ENCODE measurements at places on chromosomes 16 and 17. TPM values are rescaled to one million over a fixed set of nuclear protein-coding genes. Genes with fewer than 3 reads are reported as not detected.

- no peak overlapping the region for H3K4me3 ChIP-seq
- H3K27ac ChIP-seq = no peak overlapping the region
- DNase-seq = no peak
- no peaks in the 10 kb centered on the region for H3K27me3 ChIP-seq
Observed at GRCh38 chr17:2174468-2175293, 119.8 kb downstream of the HIC1 start.

- peaks cover 12% of the 10 kb centered on the region for H3K36me3 ChIP-seq
- DNase-seq = no peak
- no peak overlapping the region for H3K27ac ChIP-seq
- H3K4me1 ChIP-seq = no peaks in the 10 kb centered on the region
- no peaks in the 10 kb centered on the region for H3K27me3 ChIP-seq
- H3K4me3 ChIP-seq = no peak overlapping the region
Observed at GRCh38 chr16:1460602-1461138, 14.2 kb downstream of the CLCN7 start.

GRCh38 chr17:63191610-63192009, 225.6 kb downstream of the TANC2 start:
- no peak overlapping the region for H3K4me3 ChIP-seq
- no peak for DNase-seq
- no peaks in the 10 kb centered on the region for H3K27me3 ChIP-seq
- no peak overlapping the region for H3K27ac ChIP-seq

DNA sequence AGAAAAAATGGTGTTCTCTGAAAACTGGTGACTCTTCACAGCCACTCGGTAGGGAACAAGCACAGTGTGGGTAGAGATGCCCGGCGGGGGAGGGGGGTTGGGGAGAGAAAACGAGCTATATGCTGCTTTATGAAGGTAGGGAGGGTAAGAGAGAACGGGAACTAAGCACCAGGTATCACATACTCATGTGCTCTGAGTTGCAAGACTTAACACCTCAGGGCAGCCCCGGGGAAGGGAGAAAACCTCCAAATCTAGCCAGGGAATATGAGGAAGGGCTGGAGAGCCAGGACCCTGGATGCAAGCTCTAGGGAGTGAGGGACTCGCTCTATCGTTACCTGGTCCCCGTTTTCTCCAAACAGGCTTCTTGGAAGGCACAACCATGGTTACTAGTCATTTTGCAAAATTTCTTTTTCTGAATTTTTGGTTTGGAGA, 35.3 kb downstream of the HIC1 start:
- no peak for DNase-seq
- no peaks in the 10 kb centered on the region for H3K27me3 ChIP-seq
- peak overlapping the region; percentile 58 for H3K27ac ChIP-seq
- H3K4me1 ChIP-seq = peaks cover 50% of the 10 kb centered on the region
- H3K36me3 ChIP-seq = peaks cover 5% of the 10 kb centered on the region

DNA sequence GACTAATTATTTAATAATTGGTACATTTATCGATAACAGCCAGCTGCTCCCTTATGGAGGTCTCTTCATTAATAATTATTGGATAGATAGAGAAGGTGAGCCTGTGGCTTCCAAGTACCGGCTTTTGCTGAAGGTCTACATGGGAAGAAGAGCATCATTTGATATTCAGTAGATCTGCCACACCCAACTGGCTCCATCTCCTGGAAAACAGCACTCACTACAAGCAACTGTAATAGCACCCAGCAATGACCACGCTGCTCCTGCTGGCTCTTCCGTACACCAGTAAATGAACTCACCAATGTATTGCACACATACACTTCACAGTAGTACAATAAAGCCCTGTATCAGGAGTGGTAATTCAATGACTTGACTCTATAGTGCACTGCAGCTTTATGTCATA, 19.5 kb downstream of the MARVELD3 start:
- no peaks in the 10 kb centered on the region for H3K36me3 ChIP-seq
- H3K27ac ChIP-seq = no peak overlapping the region
- no peaks in the 10 kb centered on the region for H3K4me1 ChIP-seq
- DNase-seq = no peak

The CACNG1 gene
- total RNA-seq = not detected

DNA sequence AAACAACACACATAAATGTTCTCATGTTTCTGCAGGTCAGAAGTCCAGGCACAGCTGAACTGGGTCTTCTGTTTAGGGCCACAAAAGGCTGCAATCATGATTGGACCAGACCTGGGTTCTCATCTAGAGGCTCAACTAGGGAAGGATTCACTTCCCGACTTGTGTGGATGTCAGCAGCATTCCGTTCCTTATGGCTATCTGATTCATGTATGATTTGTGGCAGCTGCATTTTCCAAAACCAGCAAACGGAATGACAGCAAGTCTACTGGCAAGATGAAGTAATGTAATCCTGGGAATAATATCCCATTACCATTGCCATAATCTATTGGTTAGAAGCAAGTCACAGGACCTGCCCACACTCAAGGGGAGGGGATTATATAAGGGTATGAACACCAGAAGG, 22.1 kb downstream of the CEP112 start:
- no peak for DNase-seq
- H3K27ac ChIP-seq = no peak overlapping the region
- no peaks in the 10 kb centered on the region for H3K27me3 ChIP-seq
- H3K4me3 ChIP-seq = no peak overlapping the region
- H3K4me1 ChIP-seq = no peaks in the 10 kb centered on the region

GRCh38 chr17:37494971-37495370, 5.3 kb downstream of the DUSP14 start:
- no peaks in the 10 kb centered on the region for H3K36me3 ChIP-seq
- no peak for DNase-seq
- no peak overlapping the region for H3K27ac ChIP-seq
- H3K27me3 ChIP-seq = no peaks in the 10 kb centered on the region
- H3K4me3 ChIP-seq = no peak overlapping the region
- peaks cover 14% of the 10 kb centered on the region for H3K4me1 ChIP-seq

DNA sequence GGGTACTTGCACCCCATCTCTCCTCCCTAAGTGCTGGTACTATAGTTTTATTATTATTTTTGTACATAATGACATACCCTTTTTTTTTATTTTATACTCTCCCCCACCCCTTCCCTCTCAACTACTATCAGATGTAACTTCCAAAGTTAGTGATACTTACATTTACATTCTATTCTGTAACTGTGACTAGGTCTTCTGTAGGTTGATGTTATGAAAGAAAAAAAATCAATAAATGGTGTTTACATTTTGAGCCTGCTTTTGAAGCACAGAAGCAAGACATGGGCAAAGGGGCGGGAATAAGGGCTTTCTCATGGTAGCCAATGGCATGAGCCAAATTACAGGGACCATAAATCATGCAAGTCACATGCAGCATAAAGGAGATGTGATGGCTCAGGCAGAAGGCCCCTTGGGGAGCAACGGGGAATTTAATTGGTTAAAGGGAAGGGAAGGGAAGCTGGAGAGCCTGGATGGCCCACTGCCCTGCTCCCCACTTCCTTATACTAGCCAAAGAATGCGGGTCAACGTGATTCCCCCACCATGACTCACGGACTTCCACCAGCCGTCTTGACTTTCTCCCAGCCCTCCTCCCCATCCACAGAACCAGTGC, 2.4 kb upstream of the ACSF2 start:
- DNase-seq = no peak
- H3K27ac ChIP-seq = no peak overlapping the region
- peaks cover 39% of the 10 kb centered on the region for H3K4me1 ChIP-seq
- H3K27me3 ChIP-seq = no peaks in the 10 kb centered on the region
- H3K36me3 ChIP-seq = no peaks in the 10 kb centered on the region
- H3K4me3 ChIP-seq = no peak overlapping the region

The CD300H gene
- not detected for total RNA-seq

DNA sequence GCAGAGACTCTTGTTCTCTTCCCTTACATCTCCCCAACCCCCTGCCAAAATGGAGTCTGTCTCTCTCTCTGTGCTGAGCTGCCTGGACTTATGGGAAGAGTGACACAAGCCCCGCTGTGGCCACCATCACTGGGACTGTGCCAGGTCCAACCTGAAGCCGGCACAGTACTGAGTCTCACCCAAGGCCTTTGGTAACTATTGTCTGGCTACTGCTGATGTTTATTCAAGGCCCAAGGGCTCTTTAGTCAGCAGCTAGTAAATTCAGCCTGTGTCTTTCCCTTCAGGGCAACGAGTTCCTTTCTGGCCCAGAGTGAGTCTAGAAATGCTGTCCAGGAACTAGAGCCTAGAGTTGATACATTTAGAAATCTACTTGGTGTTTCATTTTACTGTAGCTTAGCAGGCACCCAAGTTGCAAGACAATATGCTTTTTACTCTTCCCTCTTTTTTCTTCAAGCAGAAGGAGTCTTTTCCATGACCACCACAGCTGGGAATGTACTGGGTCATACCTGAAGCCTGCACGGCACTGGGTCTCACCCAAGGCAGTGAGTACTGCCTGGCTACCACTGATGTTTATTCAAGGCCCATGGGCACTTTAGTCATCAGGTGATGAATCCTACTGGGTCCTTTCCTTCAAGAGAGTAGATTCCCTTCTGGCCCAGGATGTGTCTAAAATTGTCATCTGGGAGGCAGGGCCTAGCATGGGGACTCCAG, 17.7 kb downstream of the EFCAB5 start:
- no peaks in the 10 kb centered on the region for H3K27me3 ChIP-seq
- H3K36me3 ChIP-seq = no peaks in the 10 kb centered on the region
- no peak for DNase-seq
- H3K4me3 ChIP-seq = no peak overlapping the region
- H3K27ac ChIP-seq = no peak overlapping the region

DNA sequence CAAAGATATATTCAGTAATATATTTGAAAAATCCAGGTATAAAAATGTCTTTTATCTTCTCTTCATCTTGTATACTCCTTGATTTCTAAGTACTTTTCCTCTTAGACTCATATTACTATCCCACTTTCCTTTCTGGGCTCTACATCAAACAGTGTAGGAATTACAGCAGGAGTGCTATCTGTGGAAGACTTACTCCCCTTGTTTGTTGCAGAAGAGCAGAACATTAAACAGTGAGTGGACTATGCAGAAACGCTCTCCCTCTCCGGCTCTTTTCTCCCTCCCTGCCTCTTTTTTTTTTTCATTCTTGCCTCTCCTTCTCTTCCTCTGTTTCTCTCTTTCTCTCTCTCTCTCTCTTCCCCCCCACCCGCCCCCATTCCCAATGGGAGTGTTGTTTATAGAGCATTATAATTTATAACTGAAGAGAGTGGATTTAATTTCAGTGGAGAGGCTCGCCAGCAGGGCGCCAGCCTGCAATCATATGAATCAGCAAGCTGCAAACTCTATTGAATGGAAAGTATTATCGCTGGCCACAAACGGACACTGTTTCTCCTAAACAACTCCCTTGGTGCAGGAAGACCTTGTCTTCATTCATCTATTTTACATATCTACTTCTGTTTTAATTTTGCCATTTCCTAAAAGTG, 242.3 kb upstream of the TBX2 start:
- H3K36me3 ChIP-seq = no peaks in the 10 kb centered on the region
- no peak overlapping the region for H3K27ac ChIP-seq
- DNase-seq = no peak
- no peak overlapping the region for H3K4me3 ChIP-seq

The MYH1 gene
- not detected for total RNA-seq

The CDH5 gene
- not detected for total RNA-seq

DNA sequence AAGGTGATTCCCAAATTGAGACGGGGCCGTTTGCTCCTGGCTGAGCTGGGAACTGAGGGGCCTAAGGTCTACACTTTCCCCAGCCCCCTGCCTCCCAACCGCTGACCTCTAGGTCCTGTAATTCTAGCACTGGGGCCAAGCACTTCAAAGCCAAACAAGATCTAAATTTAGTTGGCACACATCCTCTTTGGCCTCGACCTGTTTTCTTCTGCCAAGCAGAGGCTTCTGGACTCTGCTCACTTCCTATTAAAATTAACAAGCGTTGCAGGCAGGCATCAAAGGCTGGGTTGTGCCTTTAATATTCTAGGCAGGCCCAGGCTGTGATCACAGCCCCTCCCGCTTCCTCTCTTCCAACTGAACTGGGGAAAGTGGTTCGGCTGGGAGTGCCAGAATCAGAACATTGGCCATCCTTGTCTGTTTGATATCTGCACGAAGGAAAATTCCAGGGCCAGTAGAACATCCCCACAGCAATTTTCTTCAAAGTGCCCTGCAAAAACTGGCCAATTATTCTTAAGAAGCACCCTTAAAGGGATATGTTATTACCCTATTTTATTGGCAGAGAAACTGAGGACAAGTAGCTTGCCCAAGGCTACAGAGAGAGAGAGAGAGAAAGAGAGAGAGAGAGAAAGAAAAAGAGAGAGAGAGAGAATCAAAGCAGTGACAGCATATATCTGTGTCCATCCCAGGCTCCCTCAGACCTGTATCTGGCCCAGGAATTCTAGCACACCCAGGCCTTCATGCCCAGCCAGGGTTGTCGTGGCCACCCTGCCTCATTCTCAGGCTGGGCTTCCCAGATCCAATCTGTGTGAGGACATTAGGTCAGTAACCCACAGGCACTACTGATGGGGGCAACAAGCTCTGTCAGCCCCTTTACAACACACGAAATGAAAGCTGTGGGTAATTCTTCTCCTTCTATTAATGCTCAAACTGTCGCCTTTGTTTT, 12.8 kb upstream of the MT4 start:
- H3K4me1 ChIP-seq = peaks cover 13% of the 10 kb centered on the region
- H3K27me3 ChIP-seq = no peaks in the 10 kb centered on the region
- no peaks in the 10 kb centered on the region for H3K36me3 ChIP-seq

The KRTAP2-3 gene
- total RNA-seq = not detected

DNA sequence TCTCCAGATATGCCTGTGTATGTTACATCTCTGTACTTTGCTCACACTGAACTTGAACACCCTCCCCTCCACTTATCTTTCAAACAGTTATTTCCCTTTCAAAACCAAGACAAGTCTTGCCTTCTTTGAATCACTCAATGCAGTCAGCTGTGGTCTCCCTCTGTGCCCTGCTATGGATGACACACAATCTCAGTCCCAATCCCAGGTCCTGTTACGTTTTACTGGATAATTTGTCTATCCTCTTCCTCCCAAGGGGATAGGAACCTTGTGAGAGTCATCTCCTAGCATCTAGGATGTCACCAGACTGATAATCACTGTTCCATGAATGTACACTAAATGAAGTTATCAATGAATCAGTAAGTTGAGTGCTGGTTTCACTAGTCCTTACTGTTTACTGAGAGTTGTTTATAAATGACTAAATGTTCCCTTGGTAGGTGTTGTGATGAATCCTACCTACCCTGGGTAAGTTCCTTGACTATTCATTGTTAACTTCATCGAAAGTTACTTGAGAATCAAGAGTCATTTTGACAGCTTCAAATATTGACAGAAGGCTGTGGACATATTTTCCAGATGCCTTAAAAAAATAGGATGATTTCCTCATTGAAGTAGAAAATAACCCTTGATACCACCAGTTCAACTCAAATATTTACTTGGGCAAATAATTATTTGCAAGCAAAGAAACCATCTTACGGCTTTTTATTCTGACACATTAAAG, 244.9 kb downstream of the PRKCA start:
- H3K36me3 ChIP-seq = no peaks in the 10 kb centered on the region
- no peak for DNase-seq
- H3K4me1 ChIP-seq = peaks cover 43% of the 10 kb centered on the region
- no peak overlapping the region for H3K4me3 ChIP-seq

GRCh38 chr17:68352041-68352440, 60.7 kb downstream of the ARSG start:
- H3K4me1 ChIP-seq = peaks cover 92% of the 10 kb centered on the region
- H3K4me3 ChIP-seq = no peak overlapping the region
- no peaks in the 10 kb centered on the region for H3K27me3 ChIP-seq
- no peaks in the 10 kb centered on the region for H3K36me3 ChIP-seq
- H3K27ac ChIP-seq = no peak overlapping the region

- peaks cover 25% of the 10 kb centered on the region for H3K36me3 ChIP-seq
- H3K4me1 ChIP-seq = peaks cover 34% of the 10 kb centered on the region
- no peaks in the 10 kb centered on the region for H3K27me3 ChIP-seq
- peak; percentile 26 for DNase-seq
Observed at GRCh38 chr16:50335196-50335958, 33.4 kb downstream of the BRD7 start.

- H3K4me1 ChIP-seq = peaks cover 55% of the 10 kb centered on the region
- peak overlapping the region; percentile 78 for H3K4me3 ChIP-seq
- peak; percentile 17 for DNase-seq
- H3K36me3 ChIP-seq = peaks cover 26% of the 10 kb centered on the region
- peak overlapping the region; percentile 91 for H3K27ac ChIP-seq
Observed at GRCh38 chr17:81869221-81870130, 1.7 kb downstream of the ARHGDIA start.

Measured in CD4-positive, alpha-beta memory T cell (primary cell).